ENCODE measurements at places on chromosomes 1 and 21. TPM values are rescaled to one million over a fixed set of nuclear protein-coding genes. Genes with fewer than 3 reads are reported as not detected.
A peak's percentile ranks its signal among the peaks of the same experiment; 100 is the strongest.

DNA sequence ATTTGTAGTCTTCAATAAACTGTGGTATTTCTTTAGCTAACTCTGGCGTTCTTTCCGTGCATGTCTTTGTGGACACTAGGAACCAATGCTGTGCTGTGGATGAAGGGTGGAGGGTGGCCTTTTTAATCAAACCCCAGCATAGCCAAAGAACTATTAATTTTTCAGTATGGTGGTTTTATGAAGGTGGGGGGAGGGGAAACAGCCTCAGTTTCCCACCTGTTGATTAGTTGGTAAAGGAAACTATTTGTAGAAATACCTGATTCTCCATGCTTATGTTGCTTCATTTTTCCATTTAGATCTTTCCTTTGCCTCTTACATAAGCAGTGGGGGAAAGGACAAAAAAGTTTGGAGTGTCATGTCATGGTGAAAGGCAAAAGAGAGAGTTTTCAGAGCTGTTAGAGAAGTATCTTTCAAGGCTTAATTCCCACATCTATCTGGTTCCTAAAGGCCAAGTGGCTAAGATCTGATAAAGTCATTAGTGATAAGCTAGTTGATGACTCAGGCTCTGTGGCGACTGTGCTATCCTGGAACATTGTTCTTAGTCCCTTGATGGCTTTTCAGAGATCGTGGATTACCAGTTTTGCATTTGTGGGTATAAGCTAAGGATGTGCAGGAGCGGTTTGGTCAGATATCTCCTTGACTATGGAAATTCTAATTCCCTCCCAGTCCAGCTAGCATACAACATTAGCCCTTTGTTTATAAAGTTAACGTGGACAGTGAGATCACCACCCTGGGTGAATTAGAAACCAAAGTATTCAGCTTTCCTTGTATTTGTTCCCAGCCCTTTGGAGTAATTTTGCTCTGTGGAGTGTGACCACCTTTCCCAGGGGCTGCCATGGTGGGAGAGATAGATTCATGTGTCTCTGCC, 8.7 kb upstream of the HAX1 start:
- H3K27me3 ChIP-seq, result no peaks in the 10 kb centered on the region
- H3K4me1 ChIP-seq, result no peaks in the 10 kb centered on the region
- peaks cover 17% of the 10 kb centered on the region for H3K36me3 ChIP-seq
- H3K4me3 ChIP-seq, result no peak overlapping the region

DNA sequence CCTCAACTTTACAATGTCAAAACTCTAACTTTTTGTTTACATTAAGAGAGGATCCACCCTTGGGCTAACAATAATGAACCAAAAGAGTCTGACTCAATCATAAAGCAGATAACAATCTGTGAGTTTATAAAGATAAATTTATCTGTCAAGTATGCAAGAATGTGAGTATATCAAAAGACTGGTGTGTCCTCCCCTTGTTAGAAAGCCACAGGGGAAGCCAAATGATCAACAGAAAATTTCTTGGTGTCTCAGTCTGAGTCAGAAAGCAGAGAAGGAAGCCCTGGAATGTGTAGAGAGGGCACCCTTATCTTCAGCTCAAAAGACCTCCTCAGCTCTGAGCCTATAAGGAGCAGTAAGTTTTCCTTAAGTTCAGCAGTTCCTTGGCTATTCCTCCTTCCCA, 13.9 kb upstream of the PDIK1L start:
- no peak overlapping the region for H3K27ac ChIP-seq
- no peaks in the 10 kb centered on the region for H3K27me3 ChIP-seq
- DNase-seq, result no peak
- no peaks in the 10 kb centered on the region for H3K4me1 ChIP-seq

DNA sequence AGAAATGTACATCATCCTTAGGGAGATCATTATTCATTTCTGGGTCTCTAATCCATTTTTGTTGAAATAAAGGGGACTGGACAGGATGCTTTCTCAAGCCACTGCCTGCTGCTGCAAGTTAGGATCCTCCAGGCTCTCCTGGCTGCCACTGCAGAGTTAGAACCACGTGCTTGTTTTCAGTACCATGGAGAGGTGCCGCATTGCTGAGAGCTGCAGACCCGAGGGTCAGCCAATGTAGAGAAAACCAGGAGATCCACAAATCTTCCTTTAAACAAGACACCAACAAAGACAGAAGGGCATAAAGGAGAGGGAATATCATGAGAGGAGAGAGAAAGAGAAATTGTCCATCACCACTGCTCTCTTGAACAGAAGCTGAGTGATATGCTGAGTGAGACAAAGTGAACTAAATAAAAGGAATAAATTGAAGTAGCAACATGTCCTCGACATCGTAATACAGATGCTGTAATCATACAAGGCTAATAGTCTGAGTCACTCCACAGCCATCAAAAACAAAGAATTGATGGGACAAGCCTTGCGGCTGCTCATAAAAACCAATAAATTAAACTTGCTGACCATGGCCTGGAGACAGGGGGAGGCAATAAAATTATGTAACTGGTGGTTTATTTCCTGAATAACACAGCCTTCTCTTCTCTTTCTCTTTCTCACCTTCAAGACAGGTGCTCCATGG, 255.7 kb downstream of the OMA1 start:
- no peaks in the 10 kb centered on the region for H3K27me3 ChIP-seq
- no peak overlapping the region for H3K27ac ChIP-seq
- DNase-seq, result peak; percentile 25
- H3K36me3 ChIP-seq, result no peaks in the 10 kb centered on the region
- H3K4me1 ChIP-seq, result no peaks in the 10 kb centered on the region
- H3K4me3 ChIP-seq, result no peak overlapping the region

DNA sequence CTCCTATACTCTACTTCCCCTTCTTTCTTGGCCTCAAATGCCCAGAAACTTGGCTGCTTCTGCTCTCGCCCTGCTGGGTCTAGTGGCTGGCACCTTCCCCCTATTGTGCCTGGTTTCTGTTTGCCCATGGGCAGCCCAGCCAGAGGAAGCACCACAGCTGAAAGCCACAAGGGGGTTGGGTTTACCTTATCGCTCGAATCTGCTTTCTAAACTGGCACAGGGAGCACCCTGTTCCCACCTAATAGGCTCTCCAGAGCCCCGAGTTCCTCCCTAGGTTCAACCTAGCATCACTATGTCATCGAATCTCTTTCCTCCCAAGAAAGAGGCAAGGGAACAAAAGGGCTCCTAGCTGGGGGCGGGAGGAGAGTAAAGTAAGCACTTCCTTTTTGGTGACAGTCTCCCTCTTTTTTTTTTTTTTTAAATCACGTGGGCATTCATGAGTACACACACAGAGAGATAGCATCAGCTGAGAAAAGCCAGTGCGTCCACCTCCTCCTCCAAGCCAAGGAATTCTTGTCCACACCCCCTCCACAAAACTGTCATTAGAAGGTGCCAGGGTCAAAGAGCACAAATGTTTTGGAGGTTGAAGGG, 72.8 kb downstream of the PLEKHA6 start:
- DNase-seq, result peak; percentile 86
- peak overlapping the region; percentile 83 for H3K27ac ChIP-seq
- H3K36me3 ChIP-seq, result no peaks in the 10 kb centered on the region
- H3K4me3 ChIP-seq, result peak overlapping the region; percentile 8

DNA sequence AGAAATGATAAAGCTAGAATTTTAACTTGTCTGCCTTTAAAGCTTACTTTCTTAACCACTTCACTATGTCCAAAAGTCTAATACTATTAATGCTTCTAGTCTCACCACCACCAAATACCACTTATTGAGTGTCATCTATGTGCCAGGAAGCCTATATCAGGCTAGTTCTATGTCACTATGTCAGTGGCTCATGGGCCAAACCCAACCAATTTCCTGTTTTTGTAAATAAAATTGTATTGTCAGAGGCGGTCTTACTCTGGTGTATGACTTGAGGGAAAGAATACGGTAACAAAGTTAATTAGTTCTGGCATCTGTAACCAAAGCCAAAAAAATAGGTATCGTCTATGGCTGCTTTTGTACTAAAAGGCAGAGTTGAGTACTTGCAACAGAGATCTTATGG, 14.8 kb downstream of the F5 start:
- H3K27me3 ChIP-seq, result no peaks in the 10 kb centered on the region
- H3K4me3 ChIP-seq, result no peak overlapping the region
- H3K36me3 ChIP-seq, result no peaks in the 10 kb centered on the region
- no peak for DNase-seq

Gene PTPN22
- 1.1 TPM for total RNA-seq

Gene LAD1
- 26.8 TPM for total RNA-seq
